ENCODE measurements at places on chromosomes 2 and 18.

DNA sequence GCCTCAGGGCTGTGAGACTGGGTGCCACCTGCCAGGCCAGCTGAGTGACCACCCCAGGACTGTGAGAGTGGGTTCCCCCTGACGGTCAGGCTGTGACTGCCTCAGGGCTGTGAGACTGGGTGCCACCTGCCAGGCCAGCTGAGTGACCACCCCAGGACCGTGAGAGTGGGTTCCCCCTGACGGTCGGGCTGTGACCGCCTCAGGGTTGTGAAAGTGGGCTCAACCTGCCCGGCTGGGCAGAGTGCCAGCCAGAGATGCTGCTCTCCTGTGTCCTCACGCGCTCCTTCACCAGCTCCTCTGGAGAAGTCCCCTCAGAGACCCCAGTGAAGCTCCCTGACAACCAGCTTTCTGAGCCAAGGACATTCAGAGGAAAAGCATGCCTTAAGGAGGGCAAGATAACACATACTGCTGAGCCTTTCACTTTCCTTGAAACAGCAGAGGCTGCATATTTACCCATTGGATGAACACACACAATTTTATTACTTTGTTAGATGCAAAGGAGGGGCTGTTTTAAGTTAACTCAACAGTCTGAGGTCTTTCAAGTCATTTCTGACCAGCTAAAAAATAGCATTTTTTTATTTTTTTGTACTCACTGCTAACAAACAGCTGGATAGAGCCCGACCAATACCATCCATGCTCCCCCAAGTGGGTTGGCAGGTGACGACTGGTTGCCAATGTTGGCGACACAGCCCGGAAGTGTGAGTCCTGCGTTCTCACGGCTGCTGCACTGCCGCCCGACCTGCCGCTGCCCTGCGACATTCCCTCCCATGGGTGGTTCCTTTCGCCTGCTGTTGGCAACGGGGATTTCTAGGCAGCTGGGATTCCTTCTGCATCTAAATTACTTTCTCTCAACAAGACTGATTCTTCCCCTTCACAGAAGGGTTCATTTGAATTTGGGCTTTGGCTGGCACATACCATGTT lies 70.7 kb downstream of the NDUFA10 start:
- no peak for DNase-seq

DNA sequence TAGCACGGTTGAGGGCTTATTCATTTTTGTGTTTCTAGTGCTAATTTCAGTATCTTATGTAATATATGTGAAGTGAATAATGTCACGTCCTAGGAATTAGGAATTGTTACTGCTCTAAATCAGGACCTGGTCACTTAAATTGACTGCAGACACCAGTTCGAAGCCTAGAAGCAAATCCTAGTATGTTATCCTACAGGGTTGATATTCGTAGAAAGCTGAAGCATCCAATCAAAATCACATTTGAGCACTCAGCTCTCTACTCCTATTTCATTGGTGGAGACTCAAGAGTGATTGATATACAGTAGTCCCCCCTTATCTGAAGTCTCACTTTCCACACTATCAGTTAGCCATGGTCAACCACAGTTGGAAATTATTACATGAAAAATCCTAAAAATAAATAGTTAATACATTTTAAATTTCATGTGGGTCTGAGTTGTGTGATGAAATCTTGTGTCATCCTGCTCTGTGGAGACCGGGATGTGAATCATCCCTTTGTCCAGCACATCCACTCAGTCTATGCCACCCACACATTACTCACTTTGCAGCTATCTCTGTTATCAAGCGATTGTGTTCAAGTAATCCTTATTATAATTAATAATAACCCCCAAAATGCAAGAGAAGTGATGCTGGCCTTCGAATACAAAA lies 35.2 kb upstream of the SCN9A start:
- DNase-seq: peak; percentile 93

- no peak for DNase-seq
Observed at GRCh38 chr2:105867587-105867986, 122.9 kb downstream of the NCK2 start.

GRCh38 chr2:162518894-162519293 lies 175.0 kb downstream of the GCA start:
- no peak for DNase-seq

GRCh38 chr2:122805346-122805745 lies 1049.9 kb downstream of the TSN start:
- DNase-seq: peak; percentile 54

- DNase-seq: peak; percentile 46
Observed at GRCh38 chr2:28658369-28658768, 93.3 kb upstream of the PPP1CB start.

DNA sequence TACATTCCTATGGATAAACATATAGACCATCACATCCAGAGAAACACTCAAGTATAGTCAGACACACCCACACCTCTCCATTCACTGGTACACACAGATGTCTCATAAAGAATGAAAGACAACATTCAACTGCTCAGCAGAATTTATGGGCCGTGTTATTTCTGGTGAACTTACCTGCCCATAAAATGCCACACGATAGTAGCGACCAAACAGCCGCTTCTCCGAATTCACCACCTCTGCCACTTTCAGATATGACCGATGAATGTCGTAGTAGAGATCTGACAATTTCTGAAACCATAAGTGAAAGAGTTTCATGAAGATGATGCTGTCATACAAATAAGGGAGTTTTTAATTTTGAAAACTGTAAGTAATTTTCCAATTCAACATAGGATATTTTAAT lies 70.7 kb upstream of the CCDC195 start:
- DNase-seq: no peak

DNA sequence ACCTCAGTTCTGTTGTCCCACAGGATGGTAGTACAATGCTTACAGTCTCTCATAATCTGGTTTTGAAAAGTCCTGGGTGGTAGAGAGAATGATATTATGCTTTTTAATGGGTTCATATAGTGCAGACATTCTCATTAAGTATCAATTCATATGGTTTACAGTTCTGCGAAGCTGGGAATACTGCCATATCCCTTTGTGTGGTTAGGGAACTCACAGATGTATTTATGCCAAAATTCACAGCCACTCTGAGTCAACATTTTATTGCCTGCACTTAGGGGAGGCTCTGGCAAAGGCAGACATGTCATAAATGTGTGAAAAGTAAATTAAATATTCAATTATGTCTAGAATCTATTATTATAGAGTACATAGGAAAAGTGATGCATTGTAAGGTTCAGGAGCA lies 808.2 kb downstream of the SUCLG1 start:
- peak; percentile 13 for DNase-seq

DNA sequence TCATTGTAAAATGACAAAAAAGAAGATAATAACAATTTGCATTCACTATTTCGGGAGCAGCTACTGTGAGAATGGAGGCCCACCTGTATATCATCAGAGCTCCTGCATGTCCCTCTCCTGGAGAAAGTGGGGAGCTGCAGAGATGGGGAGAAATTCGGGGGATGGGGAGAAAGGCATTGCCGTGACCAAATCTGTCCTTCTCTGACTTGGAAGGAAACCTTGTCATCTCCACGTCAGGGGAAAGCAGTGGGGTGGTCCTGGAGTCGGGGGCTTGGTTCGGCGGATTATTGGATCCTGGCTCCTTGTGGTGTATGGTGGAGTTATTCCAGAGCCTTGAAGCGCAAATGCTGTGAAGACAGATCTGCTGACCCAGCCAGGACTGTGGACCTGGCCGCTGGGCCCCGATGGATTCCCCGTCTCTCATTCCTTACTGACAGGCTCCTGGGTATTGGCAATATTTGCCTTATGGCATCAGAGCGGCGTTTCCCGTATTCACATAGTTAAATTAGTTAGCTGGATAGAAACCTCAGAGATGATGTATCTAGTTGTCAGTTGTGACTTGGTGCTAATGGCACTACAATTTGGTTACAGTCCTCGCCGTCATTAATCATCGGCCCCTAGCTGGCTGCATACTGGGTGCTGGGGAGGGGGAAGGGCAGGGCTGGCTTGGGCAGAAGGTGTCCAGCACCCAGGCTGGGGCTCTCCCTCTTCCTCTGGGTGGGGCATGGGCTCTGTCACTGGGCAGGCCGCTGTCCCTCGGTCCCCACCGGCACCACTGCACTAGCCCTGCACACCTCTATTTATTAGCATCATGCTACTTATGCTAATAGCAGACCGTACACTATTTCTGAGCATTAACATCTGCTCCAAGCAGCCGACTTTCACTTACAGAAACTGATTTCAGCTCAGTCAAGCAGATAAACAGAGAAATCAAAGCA lies 31.7 kb downstream of the CELF4 start:
- peak; percentile 12 for DNase-seq

DNA sequence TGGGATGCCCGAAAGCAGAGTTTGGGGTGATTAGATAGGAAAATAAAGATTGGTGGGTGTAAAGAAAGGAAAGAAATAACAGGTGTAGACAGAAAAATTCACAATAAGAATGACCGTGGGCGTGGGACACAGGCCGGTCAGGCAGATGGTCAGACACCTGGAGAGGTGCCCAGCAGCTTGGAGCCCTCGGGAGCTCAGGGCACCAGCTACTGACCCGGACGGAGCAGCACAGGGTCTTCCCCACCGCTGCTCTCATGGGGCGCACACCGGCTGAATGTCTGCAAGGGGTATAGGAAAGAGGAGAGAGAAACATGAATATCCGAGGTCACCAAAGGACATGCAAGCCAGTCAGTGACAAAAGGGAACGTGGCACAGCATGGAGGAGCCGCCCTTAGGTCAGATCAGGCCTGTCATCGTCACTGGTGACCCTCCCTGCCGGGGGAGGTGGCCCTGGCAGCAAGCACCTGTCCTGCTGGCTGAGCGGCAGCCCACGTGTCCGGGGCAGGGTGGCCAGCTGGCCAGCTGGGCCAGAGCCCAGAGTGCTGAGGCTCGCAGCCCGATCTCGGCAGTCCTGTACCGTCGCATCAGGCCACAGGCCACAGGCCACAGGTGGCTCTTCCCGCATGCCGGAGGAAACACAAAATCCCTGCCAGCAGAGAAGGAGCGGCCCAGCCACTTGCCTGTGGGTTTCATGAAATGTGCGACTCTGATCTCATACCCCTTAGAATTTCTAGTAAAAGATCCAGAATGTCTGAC lies 112.0 kb upstream of the NDUFV2 start:
- DNase-seq: no peak

- peak; percentile 26 for DNase-seq
Observed at GRCh38 chr2:181823405-181823804, 68.1 kb upstream of the ITPRID2 start.

DNA sequence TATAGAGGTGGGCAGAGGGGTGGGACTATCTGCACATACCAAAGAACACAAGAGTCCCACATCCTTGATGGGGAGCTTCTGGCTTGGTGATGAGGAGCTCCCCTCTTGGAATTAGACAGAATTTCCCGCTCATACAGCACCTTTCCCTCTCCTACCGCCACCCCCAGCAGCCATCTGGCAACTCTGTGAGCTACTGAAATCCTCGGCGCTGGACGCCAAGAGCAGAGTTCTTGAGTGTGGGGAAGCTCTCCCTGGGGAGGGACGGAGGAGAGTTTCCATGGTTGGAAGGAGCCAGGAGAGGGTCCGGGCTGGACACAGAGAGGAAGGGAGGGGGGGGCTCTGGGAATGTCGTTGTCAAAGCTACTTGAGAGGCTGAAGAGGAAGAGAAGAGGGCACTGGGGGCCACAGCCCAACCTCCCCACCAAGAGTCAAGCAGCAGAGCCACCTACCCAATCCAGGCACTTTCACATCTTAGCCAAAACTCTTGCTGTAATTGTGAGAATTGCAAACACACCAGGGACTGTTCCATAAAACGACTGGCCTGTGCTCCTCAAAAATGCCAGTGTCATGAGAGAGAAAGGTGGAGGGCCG lies 89.4 kb upstream of the MCFD2 start:
- no peak for DNase-seq

DNA sequence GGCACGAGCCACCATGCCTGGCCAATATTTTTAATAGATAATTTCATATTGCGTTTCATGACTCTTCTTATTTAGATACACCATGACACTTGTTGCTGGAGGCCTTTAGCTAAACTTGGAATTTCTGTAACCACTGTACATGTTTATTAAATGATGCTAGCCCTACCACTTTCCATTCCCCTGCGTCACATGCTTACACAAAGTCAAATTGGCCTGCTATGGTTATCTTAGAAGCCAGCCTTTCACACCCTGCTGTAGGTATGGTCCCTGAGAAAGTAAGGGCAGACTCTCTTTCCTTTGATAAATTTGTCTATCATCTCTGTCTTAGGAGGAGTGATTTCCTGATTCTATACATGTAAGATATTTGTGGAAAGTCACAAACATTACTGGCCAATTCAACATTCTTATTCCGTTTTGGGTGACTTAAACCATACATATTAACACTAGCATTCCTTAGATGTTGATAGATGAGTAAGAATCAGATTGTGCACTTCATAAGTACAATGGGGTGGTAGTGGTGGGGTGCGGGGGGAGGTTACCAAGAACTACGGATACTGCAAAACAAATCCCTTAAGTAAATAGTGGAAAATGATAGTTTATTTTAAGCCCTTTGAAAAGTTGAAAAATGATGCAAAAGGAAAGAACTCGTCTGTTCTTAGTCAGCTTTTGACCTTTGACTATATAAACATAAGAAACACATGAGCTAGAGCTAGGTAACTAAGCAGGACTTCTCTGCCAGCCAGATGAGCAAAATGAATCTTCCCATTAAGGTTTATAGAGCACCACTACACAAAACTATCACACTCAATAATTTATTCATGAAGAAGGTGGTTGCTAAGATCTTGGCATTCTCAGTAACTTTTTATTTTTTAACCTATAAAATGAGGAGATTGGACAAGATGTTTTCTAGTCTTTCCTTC lies 7.9 kb upstream of the NDUFV2 start:
- peak; percentile 82 for DNase-seq

GRCh38 chr2:31284107-31284506 lies 50.2 kb downstream of the EHD3 start:
- no peak for DNase-seq

DNA sequence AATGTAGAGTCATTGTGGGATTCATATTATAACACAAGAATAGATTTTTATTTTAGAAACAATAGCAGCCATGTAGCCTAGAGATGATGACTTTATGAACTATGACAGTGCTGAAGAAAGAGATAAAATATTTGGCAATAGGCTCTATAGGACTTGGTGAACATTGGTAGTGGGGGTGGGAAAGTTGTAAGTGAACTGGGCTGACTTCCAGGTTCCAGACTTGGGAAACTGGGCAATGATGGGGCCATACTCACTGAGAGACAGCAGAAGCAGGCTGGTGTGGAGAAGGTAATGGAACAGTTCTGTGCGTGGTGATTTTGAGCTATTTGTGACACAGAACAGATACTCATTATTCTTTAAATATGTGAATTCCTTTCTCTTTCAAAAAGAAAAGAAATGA lies 470.3 kb upstream of the HNRNPA3 start:
- DNase-seq: no peak

GRCh38 chr2:67709835-67710234 lies 312.7 kb downstream of the ETAA1 start:
- no peak for DNase-seq

DNA sequence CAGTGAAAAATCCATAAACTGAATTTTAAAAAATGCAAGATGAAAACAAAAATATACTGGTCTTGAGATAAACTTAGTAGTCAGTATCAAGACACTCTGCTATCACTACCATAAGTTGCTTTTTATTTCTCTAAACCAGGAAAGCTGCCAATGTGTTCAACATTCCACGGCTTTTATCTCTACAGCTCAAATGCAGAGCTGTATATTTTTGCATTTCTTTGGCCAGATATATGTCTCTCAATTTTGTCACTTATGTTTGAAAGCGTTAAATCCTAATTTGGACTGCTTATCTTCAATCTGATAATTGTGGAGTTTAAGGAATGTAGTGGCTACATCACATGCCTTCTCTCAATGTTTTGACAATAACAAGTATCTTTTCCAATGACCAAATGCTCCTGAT lies 609.5 kb downstream of the EPHA4 start:
- DNase-seq: no peak

Data from ELR (cell line).